ENCODE measurements at places on chromosomes 7 and 10. TPM values are rescaled to one million over a fixed set of nuclear protein-coding genes. Genes with fewer than 3 reads are reported as not detected.

GRCh38 chr7:80772347-80772993, 134.0 kb downstream of the CD36 start:
- no peak for DNase-seq

GRCh38 chr7:73721377-73721817, 1.9 kb upstream of the STX1A start:
- peak; percentile 80 for DNase-seq

DNA sequence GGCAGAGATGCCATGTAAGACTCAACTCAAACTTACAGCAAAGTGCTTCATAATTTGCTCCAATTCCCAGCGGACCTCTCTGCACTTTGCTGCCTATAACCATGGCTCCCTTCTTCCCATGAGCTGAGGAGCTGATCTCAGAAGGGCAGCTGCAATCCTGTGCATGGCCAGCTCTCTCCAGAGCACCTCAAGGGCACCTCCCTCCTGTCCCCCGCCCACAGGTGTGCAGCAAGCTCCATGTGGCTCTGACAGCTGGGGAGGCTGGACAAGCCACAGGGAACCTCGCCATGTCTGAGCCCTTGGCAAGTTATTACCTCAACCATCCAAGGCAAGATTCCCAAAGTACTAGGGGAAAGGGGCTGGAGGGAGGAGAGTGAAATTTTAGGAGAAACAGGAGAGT, 61.1 kb upstream of the DDC start:
- DNase-seq = no peak

DNA sequence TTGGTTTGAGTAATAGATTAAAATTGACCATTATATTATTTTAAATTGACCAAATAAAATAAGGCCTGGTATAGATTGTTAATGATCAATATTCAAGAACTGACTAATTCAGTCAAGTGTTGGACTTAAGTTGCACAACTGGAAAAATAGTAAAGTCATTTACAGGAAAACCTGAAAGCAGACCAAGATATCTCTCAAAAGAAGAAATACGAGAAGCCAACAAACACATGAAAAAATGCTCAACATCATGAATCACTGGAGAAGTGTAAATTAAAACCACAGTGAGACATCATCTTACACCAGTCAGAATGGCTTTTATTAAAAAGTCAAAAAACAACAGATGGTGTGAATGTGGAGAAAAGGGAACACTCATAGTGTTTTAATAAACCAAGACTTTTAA, 80.4 kb upstream of the MALRD1 start:
- no peak for DNase-seq

DNA sequence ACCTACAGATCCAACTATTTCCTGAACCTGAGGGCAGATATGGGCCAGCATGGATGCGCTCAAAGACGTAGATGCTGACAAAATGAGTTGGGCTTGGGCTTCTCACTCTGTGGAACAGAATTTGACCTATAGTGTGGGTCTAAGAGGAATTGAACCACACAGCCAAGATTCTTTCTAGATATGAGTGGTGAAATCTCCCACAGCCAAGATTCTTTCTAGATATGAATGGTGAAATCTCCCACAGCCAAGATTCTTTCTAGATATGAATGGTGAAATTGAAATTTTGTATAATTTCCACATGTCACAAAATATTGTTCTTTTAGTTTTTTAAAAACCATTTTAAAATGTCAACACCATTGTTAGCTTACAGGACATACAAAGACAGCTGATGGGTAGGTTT, 215.4 kb upstream of the LRGUK start:
- DNase-seq = no peak

GRCh38 chr7:85386460-85386859, 199.6 kb upstream of the SEMA3D start:
- DNase-seq = no peak

DNA sequence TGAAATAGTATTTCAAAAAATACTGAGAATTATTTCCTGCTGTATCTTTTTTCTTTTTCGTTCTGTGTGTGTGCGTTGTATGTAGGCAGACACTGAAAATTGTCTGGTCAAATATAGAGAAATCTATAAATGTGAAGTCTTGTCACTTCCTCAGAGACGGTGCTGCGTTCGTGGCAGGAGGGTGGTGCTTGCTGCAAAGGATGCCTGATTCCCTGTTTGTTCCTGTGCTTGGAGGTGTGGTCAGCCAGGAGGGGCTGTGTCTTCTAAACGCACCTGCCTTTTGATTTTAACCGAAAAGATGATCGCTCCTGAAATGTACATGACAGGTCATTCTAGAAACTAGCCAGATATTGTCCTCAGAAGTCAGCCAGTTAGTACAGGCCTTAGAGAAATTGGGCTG, 32.5 kb upstream of the PRKAR1B start:
- no peak for DNase-seq

RARRES2 gene
- 32.6 TPM for total RNA-seq

NAT16 gene
- total RNA-seq = not detected

ASAH2 gene
- total RNA-seq = 2.0 TPM

UNCX gene
- total RNA-seq = not detected

All from Right ventricle myocardium inferior (tissue), 1 donor.